ENCODE measurements at places on chromosomes 3 and 15.
A peak's percentile ranks its signal among the peaks of the same experiment; 100 is the strongest.

GRCh38 chr3:131840156-131840797, 194.5 kb downstream of the CPNE4 start:
- DNase-seq = no peak

- no peak for DNase-seq
These were observed 47.3 kb downstream of the GMPS start for GRCh38 chr3:155917781-155918180.

GRCh38 chr3:101574388-101575112, 570 bp downstream of the PCNP start:
- DNase-seq = peak; percentile 72

GRCh38 chr3:17844236-17844635, 101.8 kb upstream of the TBC1D5 start:
- DNase-seq = no peak

DNA sequence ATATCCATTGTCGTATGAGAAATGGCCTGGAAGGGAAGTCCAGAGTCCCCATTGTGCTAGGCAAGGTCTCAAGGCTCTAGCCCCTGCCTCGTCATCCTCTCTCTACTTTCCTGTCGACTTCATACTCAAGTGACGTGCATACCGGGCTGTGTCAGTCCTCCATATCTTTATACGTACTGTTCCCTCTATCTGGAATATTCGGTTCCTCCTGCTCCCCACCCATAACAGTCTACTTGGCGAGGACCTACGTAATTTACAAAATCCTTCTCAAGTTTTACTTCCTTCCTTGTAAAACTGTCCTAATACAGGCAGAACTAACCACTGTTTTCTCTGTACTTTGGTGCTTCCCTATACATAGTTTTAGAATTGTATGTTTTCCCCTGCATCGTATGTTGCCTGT, 2.2 kb upstream of the ALPK3 start:
- no peak for DNase-seq

GRCh38 chr15:27585041-27585640, 514.0 kb downstream of the OCA2 start:
- DNase-seq = no peak

- no peak for DNase-seq
These were observed 43.3 kb downstream of the HOMER2 start for GRCh38 chr15:82909080-82909815.

DNA sequence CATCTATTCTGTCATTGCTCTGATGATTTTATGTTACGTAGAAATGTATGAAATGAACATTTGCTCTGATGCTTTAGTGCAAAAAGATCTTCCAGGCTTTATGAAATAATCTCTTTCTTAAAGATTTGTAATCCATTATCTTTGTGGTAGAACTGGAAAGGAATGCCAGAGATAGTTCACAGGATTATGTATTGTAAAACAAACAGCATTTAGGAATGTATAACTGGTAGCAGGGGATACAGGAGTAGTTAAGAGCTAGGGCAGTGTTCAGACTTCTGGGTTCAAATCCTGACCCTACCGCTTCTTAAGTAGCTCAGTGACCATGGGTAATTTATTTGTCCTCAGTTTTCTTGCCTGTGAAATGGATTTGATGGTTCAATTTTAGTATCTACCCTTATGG, 429.8 kb upstream of the TPM1 start:
- no peak for DNase-seq

DNA sequence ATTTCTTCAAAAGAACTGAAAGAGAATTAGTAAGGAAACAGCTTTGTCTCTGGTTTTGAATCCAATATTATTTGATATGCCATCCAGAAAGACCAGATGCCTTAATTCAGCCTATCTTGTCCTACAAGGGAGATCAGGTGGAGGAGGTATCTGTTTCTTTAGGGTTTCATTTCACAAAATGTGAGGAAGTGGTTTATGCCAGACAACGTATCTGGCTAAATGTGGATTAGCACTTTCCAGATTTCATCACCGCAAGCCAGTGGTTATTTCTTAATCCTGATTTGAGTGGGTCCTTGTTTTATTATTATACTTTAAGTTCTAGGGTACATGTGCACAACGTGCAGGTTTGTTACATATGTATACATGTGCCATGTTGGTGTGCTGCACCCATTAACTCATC, 271.1 kb downstream of the EBLN2 start:
- DNase-seq = no peak
